Activated CD4-positive, alpha-beta T cell treated with anti-CD3 and anti-CD28 coated beads, Interleukin-2, amount 50 U/mL, for 4 hours (primary cell): ENCODE measurements at places on chromosomes 3 and 15.
A peak's percentile ranks its signal among the peaks of the same experiment; 100 is the strongest.

- DNase-seq, result no peak
Measured at GRCh38 chr15:56913670-56914069, 4.8 kb upstream of the TCF12 start.

DNA sequence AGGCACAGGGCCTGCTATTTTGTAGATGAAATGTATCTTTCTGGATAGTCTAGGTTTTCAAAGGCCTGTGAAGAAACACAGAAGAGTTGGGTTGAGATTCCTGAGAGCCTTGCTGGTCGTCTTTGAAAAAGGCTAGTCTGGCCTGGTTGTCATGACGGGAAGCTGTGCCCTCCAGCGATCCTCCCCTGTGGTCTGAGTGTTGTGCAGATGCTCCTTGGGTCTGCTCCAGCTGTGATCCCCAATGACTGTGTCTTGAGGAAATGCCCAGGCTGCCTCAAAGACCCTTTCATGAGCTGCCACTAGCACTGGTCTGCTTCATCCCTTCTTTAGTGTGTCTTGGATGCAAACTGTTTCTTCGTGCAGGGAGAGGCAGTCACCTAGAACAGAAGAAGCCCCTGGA lies 111.0 kb upstream of the SYNPR start:
- DNase-seq, result no peak

DNA sequence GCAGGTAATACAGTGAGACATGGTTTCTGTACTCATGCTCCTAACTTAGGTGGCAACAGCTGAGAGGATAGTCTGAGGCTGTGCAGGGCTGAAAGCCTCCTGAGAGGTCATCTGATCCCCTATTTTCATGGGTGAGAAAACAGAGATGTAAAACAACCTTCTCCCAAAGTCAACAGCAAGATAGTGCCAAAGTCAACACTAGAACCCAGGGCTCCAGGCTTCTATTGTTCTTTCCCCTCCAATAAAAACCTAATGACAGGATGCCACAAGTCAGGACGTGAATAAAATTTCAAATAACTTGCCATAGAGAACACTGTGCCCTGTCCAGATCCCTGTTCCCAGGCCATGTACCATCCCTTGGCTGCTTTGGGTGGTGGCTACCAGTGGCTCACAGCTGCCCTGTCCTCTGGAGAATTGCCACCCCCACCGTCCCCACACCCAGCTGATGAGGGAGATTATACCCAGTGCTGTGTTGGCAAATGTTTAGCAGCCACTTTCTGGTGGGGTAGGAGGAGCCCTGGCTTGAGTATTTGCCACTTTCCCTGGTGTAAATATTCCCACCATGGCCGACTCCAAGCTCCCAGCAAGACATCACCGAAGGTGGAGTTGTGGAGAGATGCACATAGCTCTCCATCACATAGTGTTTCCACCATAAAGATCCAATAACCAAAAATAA lies 54.8 kb downstream of the SRGAP3 start:
- no peak for DNase-seq

DNA sequence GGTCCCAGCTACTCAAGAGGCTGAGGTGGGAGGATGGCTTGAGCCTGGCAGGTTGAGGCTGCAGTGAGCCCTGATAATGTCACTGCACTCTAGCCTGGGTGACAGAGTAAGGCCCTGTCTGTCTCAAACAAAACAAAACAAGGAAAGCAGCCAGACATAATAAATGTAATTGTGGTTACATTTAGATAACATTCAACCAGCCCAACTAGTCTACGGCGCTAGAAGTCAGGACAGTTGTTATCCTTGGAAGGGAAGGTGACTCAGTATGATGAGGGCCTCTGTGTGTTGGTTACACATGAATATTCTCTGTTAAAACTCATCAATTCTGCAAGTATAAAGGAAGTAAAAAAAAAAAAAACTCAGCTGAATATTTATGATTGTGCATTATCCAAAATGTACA lies 27.0 kb upstream of the CSPG5 start:
- no peak for DNase-seq

GRCh38 chr3:123658852-123659206 lies 74.0 kb upstream of the HACD2 start:
- DNase-seq, result no peak

DNA sequence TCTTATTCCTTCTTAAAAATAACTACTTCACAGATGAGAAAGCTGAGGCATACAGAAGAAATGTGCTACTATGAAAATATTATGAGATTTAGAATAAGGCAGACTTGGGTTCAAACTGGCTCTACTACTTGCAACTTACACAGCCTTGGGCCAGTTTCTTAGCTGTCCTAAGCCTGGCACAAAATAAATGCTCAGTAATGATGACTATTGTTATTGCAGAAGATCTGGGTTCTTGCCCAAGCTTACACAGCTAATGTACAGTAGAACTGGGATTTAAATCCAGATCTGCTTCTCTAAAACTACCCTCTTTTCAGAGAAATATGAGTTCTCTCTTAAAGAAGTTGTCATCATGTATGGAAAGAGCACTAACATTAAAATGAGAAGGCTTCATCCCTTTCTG lies 228.2 kb upstream of the TPRG1 start:
- no peak for DNase-seq

DNA sequence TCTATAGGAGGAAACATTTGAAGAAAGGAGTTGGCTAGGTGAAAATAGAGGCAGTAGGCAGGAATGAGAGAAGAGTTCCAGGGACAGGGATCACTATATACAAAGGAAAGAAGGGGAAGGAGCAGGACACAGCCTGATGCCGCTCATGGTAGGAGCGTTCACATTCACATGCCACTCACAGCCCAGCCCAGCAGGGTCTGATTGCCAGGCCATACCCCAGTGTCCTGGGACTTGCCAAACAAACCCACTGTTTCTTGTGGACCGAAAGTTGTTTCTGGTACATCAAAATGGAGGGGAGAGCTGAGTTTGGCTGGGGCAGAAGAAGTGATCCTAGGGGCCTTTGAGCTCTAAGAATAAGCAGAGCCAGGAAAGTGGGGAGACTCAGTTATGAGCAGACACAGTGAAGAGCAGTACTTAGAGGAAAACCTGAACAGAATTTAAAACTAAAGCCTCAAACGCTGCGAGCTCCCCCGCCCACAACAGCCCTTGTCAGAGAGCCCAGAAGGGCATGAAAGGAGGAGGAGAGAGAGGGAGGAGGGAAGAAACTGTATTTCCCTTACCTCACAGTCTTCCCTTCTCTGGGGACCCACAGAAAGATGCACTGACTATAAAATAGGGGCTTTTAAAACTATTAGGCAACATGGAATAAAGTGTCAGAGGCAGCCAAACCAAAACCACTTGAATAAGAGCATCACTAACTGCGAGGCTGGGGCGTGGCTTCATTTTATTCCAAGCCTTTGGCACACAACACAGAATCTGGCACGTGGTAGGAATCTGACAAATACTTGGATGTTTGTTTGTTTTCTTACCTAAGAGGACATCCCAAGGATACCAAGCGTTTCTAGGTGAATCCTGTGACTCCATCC lies 129.0 kb downstream of the RPL22L1 start:
- no peak for DNase-seq

DNA sequence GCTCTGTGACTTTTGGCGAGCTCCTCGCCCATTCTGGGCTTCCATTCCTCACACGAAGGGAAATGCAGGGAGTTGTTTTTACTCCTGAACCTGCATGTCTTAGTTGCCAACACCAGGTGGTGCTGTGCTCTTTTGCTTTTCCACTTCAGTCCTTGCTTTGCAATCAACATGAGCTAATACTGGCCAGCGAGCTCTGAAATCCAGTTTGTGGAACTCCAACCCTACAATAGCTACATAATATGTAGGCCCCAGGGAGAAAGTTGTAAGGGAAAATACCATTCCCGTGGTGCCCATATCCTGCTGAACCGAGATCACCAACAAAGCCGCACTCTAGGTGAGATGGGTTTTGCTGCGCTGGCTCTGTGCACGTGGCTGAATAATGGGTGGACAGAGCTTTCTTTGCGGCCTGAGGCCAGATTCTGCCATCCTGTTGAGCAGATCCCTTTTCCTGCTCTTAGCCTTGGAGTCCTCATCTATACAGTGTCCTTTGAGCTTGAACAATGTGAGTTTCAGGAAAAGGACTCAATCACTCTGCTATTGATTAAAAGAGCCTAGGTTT lies 25.0 kb downstream of the LSM3 start:
- DNase-seq, result peak; percentile 31

DNA sequence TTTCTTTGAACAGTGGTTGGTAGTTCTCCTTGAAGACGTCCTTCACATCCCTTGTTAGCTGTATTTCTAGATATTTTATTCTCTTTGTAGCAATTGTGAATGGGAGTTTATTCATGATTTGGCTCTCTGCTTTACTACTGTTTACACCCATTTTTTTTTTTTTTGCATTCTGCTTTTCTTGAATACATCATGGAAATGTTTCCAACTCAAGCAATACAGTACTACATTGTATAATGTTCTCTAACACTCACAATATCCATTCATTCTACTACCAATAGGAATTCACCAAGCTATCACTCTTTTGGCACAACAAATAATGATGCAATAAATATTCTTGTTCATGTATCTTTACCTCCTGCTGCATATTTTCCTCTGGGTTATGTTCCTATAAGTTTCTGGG lies 801.7 kb downstream of the NTRK3 start:
- DNase-seq, result no peak

DNA sequence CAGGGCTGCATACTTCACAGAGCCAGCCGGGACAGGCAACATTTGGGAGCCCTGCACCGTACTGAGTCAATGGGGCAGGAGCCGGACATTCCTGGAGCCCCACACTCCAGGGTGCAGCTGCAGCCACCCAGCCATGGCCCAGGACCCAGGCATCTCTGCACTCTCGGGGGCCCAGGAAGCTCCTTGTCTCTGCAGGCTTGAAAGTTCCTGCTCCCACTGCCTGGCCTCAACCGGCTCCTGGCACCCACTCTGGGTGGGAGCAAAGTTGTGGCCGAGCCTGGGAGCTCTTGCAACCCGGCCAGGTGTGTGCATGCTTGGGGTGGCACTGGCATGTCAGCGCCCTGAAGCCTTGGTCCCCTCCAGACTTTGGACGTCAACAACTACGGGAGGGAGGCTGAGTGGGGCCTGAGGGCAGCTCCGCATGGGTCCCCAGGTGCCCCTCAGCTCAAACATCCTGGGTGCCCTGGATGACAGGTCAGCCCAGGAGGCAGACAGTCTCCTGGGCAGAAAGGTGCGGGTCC lies 833.5 kb upstream of the CADM2 start:
- no peak for DNase-seq

DNA sequence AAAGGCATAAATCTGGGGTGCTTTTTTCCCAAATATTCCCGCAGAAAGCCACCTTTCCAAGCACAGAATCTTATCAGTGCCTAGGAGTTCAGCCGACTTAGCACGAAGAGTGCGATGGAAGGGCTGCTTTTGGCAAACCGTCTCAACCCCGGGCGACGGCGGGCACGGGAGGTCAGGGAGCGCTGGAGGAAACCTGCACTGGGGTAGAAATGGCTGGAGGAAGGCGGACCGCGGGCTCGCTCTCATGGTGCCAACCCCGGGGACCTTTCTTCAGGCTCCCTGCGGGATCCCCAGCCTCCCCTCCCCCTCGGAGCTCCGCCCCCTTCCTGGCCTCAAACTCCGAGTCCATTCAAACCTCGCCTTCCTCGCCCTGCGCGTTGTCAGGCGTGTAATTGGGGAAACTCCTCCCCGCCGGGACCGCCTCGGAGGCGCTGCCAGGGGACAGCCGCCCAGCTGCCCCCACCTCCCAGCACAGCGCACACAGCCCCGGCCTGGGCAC lies at the start of gene GABRG3:
TSS of gene GABRG3 (plus strand) at position 470 of the 499 bp plus-strand sequence.
- no peak for DNase-seq

DNA sequence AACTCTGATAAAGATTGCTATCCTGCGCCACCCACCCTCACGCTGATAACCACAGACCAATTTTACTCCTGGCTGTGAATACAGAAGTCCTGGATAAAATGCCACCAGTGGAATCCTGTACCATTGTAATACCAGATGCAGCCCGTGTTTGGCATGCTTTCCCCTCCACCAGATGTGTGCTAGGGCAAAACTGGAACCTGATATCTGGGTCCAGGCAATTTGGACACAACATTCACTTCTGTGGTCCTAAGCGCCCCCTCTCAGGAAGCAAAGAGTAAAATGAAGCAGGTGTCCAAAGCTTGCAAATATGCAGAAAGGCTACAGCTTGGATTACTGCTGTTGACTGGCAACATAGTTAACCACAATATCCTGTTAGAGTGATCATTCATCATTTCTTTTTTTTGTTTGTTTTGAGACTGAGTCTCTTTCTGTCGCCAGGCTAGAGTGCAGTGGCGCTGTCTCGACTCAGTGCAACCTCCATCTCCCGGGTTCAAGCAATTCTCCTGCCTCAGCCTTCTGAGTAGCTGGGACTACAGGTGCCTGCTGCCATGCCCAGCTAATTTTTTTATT lies 32.8 kb downstream of the LOXL1 start:
- DNase-seq, result no peak

DNA sequence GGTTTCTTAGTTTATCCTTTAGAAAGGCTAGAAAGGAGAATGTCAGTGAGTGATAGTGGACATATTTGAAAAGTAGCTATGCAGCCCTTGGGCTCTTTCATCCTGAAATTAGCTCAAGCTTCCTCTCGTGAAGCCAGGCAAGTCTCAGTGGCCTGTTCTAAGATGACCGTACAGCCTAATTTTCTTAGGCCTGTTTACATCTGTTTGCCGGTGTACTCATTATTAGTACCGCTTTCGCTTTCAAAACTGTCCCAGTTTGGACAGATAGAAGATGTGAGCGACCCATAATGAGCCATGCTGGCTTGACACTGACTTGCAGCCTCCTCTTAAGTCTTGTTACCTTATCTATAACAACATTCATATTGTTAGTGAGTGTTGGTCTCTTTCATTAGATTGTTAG lies 5.7 kb upstream of the ARL14 start:
- no peak for DNase-seq

DNA sequence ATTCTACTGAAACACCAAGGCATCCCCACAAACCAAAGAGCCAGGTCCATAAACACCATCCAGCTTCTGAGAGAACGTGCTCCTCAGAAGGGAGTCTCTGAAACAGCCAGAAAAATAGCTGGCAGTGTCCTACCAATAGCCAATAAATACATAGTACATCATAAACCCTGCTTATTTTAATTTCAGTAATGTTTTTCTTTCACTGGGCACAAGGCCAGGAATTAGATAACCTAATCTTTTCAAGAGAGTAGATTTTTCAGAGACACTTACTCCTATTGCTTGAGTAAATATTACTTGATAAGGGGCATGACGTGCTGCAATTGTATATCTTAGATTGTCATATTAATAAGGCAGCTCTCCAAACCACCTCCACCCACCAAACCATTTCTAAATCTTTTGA lies 22.7 kb downstream of the GADL1 start:
- no peak for DNase-seq

GRCh38 chr15:75177360-75178071 lies 24.2 kb upstream of the C15orf39 start:
- no peak for DNase-seq

- no peak for DNase-seq
Measured at GRCh38 chr3:143699424-143699823, 148.8 kb downstream of the SLC9A9 start.

GRCh38 chr15:59042041-59042440 lies 54.6 kb downstream of the RNF111 start:
- DNase-seq, result no peak

DNA sequence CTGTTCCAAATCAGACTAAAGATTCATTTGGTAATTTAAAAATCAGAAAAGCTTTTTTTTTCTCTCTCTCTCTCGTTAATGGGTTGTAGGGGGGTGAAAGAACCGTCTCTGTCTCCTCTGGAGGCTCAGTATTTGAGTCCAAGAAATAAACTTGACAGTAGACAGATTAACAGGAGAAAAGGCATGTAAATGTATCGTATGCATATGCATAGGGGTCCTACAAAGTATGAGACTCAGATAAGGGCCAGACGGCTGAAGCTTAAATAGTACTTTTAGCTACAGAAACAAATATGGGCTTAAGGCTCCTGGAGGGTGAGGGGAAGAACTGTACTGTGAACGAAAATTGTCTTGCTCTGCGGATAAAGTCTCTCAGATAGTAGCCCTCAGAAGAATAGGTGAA lies 42.4 kb downstream of the PIK3CA start:
- DNase-seq, result no peak

- DNase-seq, result no peak
Measured at GRCh38 chr3:175338775-175339535, 479.8 kb downstream of the NAALADL2 start.
